Stromal cell of bone marrow (primary cell): ENCODE measurements at places on chromosomes 7 and 10.

DNA sequence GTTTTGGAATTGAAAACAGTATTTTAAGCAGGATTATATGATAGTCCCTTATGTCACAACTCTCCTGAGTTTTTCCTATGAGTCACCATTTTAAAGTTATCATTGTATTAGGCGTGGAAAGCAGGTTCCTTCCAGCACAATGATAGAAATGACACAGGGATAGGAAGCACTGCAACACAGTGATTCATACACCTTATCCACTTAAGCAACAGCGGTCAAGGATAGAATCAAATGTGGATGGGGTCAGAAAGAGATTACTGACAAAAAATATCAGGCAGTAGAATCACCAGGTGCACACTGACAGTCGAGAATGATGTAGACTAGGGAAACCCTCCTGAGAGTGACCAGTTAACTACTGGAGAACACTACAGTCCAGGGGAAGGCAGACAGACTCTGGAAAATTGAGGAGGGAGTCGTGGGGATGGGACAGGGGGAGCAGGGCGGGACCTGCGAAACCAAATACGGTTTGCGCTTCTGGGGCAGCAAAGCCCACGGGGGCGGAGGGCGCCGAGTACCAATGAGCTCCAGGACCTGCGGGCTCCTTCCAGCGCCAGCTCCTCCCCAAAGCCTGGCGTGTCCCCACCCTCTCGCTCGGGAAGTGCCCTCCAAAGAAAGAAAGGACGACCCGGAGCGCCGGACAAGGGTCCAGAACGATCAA is 479 bp downstream of the PNPLA8 start:
- DNase-seq, result peak; percentile 65

- no peak for DNase-seq
Measured at GRCh38 chr7:96299496-96299895, 22.4 kb downstream of the SLC25A13 start.

- DNase-seq, result no peak
Measured at GRCh38 chr7:18849130-18849529, 268.3 kb downstream of the TWIST1 start.

- no peak for DNase-seq
Measured at GRCh38 chr7:75559355-75559975, 67.3 kb downstream of the SPDYE5 start.

DNA sequence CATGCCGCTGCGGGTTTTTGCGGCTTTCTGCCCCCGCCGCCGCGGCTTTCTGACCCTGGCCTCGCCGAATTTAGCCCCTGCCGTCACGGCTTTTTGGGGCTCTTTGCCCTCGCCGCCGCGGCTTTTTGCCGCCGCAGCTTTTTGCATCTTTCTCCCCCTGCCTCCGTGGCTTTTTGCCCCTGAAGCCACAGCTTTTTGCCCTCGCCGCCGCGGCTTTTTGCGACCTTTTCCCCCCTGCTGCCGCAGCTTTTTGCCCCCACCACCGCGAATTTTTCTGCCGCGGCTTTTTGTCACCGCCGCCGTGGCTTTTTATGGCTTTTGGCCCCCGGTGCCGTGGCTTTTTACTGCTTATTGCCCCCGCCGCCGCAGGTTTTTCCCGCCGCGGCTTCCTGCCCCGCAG is 636.5 kb downstream of the ZNF716 start:
- DNase-seq, result no peak

GRCh38 chr7:85695533-85695932 is 508.7 kb upstream of the SEMA3D start:
- DNase-seq, result no peak

DNA sequence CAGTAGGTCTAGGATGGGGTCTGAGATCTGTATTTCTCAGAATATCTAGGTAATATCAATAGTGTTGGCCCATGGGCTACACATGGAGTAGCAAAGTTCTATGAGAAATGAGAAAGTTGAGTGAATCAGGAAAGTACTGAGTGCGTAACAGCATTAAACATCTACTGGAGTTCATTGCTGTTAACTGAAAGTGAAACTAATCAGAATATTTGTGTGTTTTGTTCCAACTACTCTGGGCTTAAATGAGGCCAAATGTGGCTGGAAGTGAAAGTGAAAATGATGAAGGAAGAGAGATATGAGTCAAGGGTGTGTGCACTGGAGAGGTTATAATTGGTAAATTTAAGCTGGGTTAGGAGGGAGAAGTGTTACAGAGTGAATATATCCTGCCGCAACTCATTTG is 46.5 kb downstream of the TMEM106B start:
- DNase-seq, result peak; percentile 26

DNA sequence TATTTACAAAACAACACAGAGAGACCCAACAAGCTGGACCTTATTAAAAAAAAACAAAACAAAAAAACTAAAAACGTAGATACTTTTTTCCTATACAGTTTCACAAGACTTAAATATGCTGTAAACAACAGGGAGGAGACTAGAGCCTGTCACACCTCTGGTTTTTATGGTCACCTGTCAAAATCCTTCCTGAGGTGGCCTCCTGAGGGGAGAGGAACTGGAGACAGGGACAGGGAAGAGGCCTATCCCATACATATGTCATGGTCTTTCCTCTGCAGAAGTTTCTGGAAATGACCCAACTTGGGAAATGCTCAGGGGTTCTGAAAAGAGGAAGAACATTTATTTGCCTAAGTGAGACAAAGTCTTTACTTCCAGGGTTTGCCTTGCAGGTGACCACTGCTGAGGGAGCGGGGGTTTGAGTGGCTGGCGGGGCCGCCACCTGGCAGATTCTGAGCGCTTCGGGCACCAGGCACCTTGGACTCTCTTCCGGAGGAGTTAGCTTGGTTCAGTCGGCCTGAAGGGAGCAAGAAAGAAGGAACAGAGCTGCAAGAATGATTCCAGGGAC is 18.3 kb downstream of the CPA1 start:
- DNase-seq, result no peak

GRCh38 chr10:98338896-98339295 is 70.9 kb upstream of the LOXL4 start:
- DNase-seq, result peak; percentile 64

DNA sequence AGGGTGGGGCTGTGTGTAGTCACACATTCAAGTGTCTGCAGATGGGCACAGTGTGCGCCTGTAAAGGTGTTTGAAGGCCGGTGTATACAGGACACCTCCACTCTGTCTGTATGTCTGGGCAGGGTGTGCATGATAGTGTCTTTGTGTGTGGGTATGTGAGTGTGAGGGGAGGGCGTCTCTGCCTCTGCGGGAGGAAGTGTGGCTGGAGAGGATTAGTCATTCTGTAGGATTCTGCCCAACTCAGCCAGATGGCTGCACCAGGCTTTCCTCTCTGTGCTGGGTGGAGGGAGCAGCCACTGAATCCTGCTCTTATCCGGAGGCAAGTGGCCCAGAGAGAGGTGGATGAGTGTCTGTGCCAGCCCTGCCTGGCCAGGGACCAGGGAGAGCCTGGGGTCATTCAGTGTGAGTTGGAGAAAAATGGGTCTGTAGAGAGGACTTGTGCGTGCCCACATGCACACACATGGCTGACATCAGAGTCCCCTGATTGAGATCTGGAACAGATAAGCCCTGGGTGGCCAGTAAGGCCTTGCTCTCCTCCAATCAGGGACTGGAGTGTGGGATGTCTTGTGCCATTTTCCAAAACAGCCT is 1.7 kb downstream of the SFXN3 start:
- peak; percentile 81 for DNase-seq

GRCh38 chr10:127310430-127310829 is 114.0 kb upstream of the INSYN2A start:
- DNase-seq, result no peak

- no peak for DNase-seq
Measured at GRCh38 chr7:135111379-135111778, 36.5 kb upstream of the TMEM140 start.

- no peak for DNase-seq
Measured at GRCh38 chr10:130195746-130196294, 59.6 kb downstream of the GLRX3 start.

DNA sequence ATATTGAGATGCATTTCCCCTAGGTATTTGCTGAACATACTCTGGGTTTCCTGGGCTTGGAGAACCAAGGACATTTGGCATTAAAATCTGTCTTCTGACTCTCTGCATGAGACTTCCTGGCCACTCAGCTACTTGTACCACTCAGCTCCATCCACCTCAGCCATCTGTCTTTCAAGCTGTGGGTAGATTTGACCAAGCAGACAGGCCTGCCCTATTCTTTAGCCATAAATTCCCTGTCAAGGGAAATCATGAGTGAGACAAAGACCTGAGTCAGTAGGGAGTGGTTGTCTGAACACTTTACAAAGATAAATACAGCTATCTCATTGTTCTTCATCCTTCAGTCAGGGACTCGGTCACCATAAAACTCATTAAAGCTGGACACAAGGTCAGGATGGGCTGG is 399.1 kb downstream of the GPAM start:
- no peak for DNase-seq

GRCh38 chr10:43156590-43157341 is 18.5 kb downstream of the CSGALNACT2 start:
- no peak for DNase-seq

GRCh38 chr10:65566906-65567305 is 1358.9 kb upstream of the LRRTM3 start:
- no peak for DNase-seq

DNA sequence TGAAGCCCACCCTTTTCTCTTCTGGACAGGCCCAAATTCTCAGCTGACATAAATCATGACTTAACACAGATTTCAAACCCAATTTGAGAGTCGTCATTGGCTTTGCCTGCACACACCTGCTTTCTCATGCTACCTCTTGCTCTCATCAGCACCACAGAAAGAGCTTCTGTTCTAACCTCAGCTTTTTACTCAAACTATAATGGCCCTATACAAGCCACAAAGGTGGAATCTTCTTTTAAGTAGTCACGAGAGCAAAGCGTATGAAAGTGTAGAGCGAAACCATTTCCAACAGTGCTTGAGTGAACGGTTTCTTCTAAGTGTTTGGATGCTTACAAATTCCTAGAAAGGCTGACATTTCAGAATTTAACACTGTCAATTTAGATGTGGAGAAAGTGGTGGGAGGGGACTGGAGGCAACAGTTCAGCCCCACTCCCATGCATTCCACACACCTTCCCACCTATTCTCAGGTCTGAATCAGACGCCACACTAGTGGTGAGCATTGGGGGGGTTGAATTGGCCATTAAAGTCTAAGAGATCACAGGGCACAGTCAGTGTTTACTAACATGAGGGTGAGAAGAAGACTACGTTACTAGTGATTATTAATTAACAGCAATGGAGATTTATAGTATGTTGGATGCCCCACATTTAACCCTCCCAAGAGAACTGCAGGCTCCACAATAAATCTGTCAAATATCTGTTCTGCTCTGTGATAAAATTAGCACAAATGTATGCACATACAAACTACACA is 114.0 kb downstream of the PRKCQ start:
- DNase-seq, result no peak

- DNase-seq, result no peak
Measured at GRCh38 chr10:79048639-79049550, 19.9 kb upstream of the ZMIZ1 start.

DNA sequence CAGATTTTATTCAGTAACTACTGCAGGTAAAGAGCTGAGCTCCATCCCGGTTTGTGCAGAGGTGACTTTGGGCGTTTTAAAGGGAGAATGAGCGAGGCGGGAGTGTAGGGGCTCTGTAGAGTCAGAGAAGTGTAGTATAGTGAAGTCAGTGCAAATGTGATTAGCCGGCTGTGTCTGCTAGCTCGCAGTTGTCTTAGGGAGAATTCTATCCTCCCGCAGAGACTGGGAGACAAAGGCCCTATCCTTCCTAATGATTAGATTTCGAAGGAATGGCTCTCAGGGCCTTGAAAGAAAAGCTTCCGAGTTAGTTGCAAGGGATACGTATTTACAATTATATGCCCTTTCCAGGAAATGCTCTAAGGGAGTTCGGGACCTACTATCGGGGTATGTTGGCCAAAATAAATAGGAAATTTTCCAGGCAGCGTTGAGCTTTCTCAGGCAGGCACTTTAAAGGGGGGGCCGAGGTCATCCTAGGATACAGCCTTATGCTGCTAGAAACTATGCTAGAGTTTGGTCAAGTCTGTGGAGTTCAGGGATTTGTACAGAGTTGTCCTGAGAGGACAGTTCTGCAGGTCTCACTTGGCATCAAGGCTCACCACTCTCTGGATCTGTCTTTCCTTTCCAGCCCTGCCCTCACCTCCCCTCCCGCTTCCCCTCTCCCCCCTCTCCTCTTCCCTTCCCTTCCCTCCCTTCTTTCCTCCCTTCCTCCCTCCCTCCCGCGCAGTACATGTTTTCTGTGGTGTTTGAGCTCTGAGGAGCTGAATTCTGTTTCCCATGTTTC is 825 bp downstream of the MRPL32 start:
- peak; percentile 64 for DNase-seq
